ENCODE measurements at places on chromosomes 6 and 20.

GRCh38 chr6:163570579-163571231 is 156.2 kb downstream of the QKI start:
- DNase-seq: no peak

GRCh38 chr20:532530-532929 is 11.1 kb downstream of the CSNK2A1 start:
- no peak for DNase-seq

- DNase-seq: no peak
Observed at GRCh38 chr6:80528115-80528514, 421.6 kb downstream of the BCKDHB start.

DNA sequence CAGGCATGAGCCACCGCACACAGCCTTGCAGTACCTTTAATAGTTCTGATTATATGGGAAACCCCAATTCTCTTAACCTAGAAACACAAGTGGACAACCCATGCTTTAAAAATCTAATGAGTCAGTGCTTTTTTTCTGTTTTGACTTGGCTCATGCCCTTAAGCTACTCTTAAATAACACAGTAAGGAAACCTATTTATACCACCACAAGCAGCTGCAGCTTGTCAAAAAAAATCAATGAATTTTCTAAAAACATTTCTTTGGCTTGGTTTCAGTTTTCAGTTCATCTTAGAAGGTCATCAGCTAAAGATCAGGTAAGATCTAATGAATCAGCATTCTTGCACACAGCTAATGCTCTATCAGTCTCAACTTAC is 124.1 kb upstream of the DST start:
- DNase-seq: no peak

- DNase-seq: no peak
Observed at GRCh38 chr20:63106765-63107448, 100.1 kb upstream of the BHLHE23 start.

DNA sequence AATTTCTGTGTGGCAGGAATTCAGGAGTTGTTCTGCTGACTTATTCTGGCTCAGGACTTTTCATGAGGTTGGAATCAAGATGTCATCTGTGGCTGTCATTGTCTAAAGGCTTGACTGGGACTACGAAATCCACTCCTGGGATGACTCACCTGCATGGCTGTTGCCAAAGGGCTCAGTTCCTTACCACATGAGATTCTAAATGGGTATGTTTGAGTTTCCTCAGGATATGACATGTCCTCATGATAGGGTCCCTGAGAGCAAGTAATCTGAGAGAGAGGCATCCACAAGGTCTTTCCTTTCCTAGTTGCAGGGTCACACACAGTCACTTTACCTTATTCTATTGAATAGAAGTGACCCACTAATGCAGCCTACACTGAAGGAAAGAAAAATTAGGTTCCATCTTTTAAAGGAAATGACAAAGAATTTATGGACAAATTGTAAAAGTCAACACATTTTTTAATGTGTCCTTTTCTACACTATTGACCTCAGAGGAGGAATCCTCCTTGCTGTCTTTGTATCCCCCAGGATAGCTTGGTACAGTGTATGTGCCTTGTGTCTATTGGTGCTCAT is 1025.0 kb upstream of the GJE1 start:
- DNase-seq: no peak

Data from H1 (cell line).